ENCODE measurements at places on chromosomes 16 and 17.

- DNase-seq = no peak
Measured at GRCh38 chr17:13635951-13636350, 34.2 kb upstream of the HS3ST3A1 start.

- no peak for DNase-seq
Measured at GRCh38 chr17:59365383-59365981, 34.0 kb downstream of the YPEL2 start.

GRCh38 chr16:79776243-79776847 is 175.8 kb upstream of the MAF start:
- DNase-seq = no peak

- no peak for DNase-seq
Measured at GRCh38 chr16:49260253-49260652, 21.4 kb downstream of the CBLN1 start.

- no peak for DNase-seq
Measured at GRCh38 chr16:66199189-66199588, 167.3 kb upstream of the CDH5 start.

GRCh38 chr17:70265471-70265870 is 96.1 kb downstream of the KCNJ2 start:
- no peak for DNase-seq

DNA sequence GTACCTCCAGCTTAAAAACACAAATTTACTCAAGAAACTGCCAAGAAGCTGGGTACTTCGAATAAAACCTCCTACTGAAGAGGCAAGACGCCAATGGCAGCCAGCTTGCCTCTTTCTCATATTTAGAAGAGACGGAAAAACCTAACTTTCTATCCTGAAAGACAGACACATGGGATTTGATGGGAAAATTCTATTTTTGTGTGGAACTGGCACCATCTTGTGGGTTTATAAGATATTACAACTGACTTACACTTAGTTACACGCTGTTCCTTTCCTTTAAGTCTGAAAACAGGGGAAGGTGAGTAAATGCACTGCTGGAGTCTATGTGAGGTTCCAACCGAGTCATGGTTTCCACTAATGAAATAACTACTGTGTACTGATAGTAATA is 10.3 kb downstream of the ZNF18 start:
- DNase-seq = no peak

GRCh38 chr17:11121341-11121985 is 119.5 kb upstream of the SHISA6 start:
- DNase-seq = no peak

DNA sequence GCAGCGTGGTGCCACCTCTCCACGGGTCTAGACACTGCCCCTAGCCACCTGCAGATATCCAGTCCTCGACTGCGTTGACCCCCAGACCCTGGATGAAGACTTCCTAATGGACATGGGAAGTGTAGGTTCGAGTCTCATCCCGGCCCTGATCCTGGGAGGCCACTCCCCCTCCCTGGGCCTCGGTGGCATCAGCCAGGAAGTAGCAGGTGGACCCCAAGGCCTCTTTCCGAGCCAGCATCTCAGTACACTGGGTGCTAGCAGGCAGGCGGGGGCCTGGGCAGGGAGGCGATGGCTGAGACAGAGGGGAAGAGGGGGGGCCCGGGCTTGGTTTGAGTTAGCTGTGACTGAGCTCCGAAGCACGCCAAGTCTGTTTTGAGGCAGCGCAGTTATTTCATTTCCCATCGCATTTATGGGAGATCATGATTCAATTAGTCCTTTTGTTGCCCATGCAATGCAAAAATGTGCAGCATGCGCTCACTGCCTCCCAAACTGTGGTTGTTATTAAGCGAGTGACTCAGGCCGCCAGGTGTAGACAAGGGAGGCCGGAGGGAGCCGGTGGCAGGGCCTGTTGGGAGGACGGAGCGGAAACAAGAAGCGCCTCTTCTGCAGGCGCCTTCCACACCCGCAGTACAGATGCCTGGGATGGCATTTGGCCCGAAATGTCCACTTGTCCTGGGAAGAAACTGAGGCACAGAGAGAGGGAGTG is 25.3 kb upstream of the ZNF469 start:
- no peak for DNase-seq

DNA sequence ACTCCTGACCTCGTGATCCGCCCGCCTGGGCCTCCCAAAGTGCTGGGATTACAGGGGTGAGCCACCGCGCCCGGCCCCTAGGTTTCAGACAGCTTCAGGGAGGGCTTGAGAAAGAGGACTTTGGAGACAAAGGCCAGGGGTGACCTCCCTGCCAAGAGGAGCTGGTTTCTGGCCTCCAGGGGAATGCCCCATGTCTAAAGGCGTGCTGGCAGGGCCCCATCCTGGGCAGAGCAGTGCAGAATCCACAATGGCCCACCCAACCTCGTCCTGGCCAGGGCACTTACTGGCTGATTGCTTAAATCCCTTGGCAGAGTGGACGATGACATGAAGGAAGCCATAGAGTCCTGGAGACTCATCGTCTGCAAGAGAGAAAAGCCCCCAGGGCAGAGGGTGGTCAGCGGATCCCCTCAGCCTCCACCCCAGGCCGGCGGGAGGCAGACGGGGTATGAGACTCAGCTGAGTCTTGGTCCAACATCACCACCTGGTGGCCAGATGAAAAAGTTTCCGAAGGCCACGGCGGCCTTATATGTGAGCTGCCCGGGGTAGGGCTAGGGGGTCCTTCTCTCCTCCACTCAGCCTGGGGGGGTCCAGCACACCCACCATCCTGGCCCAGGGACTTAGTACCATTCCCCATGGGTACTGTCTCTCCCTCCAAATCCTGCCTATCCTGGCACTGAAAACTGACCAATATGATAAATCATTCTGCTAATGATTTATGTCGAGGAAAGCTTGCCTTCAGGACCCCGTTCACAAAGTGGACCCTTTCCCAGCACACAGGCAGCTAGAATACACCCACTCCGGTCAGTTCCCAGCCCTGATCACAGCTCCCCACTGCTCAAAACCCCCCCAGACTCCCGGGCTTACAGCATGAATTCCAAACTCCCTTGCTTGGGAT is 59.1 kb downstream of the TIMM22 start:
- no peak for DNase-seq

GRCh38 chr16:3009568-3010390 is 2.9 kb upstream of the CLDN9 start:
- no peak for DNase-seq

DNA sequence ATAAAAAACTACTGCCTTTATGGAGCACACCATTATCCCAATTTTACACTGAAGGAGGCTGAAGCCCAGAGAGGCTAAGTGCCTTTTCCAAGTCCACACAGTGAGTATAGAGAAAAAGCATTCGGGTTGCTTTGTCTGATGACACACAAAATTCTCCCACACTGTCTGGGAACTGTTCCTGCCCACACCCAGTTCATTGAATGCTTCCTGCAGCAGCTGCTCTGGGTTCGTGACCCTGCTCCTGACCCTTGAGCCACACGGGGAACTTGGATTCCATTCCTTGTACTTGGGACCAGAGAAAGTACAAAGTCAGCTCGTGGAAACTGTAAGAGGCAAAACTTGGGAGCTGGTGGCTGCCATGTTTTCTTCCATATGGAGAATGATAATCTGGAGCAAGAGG is 57.9 kb downstream of the AKAP1 start:
- DNase-seq = no peak

GRCh38 chr17:12342609-12343435 is 322.1 kb downstream of the MAP2K4 start:
- no peak for DNase-seq

All from stimulated activated CD8-positive, alpha-beta memory T cell treated with anti-CD3 and anti-CD28 coated beads, Interleukin-7, amount 100 ng/mL, for 1 hour (primary cell).